ENCODE measurements at places on chromosomes 4 and X.
A peak's percentile ranks its signal among the peaks of the same experiment; 100 is the strongest.

DNA sequence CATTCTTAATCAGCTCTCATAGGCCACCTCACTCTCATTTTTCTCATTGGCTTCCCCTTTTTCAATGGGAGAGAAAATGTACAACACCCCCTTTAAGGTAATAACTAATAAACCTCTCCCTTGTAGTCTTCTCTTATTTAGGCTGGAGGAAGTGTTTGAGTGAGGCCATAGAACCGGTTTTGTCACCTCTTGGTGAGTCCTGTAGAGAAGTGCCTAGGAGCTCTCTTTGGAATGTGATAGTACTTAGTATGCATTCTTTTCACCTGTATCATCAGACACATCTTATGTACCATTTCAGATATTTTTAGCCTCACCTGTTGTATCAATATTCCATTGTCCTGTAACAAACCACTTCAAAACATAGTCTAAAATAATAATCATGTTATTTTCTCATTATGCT, 3.5 kb upstream of the TAB3 start:
- no peak for DNase-seq

DNA sequence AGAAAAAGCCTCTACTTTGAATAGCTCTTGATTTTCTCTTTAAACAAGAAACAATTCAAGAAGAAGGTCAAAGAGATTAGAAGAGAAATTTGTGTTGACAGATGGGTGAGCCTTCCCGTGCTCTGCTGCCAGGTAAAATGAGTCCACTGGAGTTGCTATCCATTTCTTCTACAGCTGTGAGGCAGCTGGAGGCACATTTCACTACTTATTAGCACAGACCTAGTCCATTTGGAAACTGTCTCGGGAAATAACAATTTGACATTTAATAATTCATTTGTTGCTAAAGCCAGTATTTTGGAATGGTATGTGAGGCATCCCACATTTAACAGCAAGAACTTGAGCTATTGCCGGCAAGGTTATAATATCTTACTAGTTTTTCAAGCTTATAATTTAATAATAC, 396.8 kb upstream of the GRIA3 start:
- no peak for DNase-seq

GRCh38 chr4:85658766-85659439, 184.0 kb downstream of the ARHGAP24 start:
- DNase-seq: no peak

DNA sequence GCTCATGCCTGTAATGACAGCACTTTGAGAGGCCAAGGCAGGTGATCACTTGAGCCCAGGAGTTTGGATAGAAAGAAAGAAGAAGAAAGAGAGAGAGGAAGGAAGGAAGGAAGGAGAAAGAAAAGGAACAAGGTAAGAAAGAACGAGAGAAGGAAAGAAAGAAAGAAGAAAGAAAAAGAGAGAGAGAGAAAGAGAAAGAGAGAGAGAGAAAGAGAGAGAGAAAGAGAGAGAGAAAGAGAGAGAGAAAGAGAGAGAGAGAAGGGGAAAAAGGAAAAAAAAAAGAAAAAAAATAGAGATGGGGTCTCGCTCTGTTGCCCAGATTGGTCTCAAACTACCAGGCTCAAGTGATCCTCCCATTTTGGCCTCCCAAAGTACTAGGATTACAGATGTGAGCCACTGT, 22.5 kb downstream of the ING2 start:
- DNase-seq: no peak

DNA sequence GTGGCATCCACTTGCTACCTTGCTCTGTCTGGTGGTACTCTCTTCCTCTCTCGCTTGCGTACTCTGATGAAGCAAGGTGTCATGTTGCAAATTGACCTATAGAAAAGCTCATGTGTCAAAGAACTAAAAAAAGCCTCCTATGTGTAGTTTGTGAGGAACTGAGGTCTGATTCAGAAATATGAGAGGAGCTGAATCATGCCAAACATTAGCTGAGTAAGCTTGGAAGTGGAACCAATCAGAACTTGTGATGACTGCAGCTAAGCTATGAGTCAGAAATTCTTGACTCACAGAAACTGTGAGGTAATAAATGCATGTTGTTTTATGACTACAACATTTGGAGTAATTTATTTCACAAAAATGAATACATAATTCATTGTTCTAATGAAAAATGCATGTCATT, 2138.8 kb downstream of the PCDH7 start:
- no peak for DNase-seq

DNA sequence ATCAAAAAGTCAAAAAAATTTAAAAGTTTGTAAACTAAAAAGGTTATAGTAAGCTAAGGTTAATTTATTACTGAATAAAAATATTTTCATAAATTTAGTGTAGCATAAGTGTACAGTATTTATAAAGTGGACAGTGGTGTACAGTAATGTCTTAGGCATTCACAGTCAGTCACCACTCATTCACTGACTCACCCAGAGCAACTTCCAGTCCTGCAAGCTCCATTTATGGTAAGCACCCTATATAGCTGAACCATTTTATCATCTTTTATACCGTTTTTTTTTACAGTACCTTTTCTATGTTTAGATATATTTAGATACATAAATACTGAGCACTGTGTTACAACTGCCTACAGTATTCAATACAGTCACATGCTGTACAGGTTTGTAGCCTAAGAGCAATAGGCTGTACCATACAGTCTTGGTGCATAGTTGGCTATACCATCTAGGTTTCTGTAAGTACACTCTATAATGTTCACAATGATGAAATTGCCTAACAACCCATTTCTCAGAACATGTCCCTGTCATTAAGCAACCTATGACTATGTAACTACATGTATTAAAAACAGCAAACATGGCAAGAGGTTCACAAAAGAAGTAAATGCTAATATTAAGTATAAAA, 18.6 kb downstream of the ACSL4 start:
- no peak for DNase-seq

- DNase-seq: no peak
These were observed 261.8 kb downstream of the DCTD start for GRCh38 chr4:182655340-182655739.

- no peak for DNase-seq
These were observed 4.6 kb downstream of the WDR13 start for GRCh38 chrX:48601741-48602394.

GRCh38 chr4:159926871-159927270, 824.0 kb downstream of the RAPGEF2 start:
- no peak for DNase-seq

GRCh38 chr4:25788703-25789238, 74.0 kb downstream of the SEL1L3 start:
- no peak for DNase-seq

- no peak for DNase-seq
These were observed 103.3 kb upstream of the SLC4A4 start for GRCh38 chr4:71235311-71236201.

GRCh38 chr4:94177822-94178221, 29.8 kb upstream of the SMARCAD1 start:
- DNase-seq: no peak

GRCh38 chrX:139932073-139932900, 566 bp downstream of the ATP11C start:
- DNase-seq: peak; percentile 29

DNA sequence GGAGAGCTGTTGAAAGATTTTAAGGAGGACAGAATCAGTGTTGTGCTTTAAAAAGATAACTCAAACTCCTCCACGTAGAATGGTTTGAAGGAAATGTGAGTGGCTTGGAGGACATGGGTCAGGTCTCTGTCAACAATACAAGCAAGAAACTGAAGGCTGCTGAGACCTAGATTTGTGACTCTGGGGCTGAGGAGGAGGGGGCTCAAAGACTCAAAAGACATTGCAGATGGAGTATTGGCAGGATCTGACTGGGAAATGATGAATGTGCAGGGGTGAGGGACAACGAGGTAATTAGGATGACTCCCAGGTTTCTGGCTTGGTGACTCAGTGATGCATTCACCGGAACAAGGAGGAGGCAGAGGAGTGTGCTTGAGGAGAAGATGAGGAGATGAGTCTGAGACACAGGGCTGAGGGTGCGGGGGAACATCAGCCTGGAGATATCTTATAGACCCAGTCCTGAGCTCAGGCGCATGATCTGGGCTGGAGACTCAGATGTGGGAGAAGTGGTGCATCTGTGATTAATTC, 3.3 kb upstream of the RPS4X start:
- no peak for DNase-seq

GRCh38 chr4:19689511-19689910, 562.2 kb upstream of the SLIT2 start:
- DNase-seq: no peak

GRCh38 chr4:55442541-55442940, 46.8 kb downstream of the TMEM165 start:
- no peak for DNase-seq

DNA sequence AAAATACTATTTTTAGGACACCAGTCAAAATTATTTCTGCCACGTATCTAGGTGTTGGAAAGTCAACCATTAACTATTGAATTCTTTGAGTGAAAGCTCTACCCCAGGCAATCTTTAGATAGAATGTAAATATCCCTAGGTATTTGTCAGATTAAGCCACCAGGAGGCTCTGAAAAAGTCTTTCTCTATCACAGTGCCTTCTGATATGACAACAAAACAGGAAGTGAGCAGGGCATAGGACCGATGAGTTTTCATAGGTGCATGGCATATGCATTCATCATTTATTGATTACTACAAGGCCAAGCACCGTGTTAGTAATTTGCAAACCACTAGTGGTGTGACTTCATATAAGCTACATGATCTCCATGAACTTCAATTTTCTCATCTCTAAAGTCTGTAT, 333.6 kb upstream of the F9 start:
- DNase-seq: no peak

- no peak for DNase-seq
These were observed 105.2 kb downstream of the PHOX2B start for GRCh38 chr4:41643331-41643730.
